MM.1S (cell line): ENCODE measurements at places on chromosomes 13 and 19.

DNA sequence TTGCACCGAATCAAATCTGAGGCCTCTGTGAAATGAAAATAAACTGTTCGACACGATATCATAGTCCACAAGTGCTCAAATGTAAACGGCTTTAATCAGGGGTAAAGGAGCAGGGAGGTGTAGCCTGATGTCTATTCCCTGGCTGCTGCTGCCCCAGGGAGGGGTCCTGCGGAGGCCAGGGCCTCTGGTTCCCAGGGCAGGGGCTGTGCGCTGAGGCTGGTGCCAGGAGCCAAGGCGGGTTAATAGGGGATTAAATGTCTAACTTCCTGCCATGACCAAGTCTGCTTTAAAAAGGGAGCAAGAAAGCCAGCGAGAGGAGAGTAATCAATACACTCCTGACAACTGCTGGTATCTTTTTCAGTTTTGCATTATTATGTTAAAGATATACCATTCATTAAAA, 59.4 kb downstream of the ZNF536 start:
- DNase-seq: no peak

GRCh38 chr19:18859676-18860301, 28.0 kb downstream of the UPF1 start:
- no peak for DNase-seq

DNA sequence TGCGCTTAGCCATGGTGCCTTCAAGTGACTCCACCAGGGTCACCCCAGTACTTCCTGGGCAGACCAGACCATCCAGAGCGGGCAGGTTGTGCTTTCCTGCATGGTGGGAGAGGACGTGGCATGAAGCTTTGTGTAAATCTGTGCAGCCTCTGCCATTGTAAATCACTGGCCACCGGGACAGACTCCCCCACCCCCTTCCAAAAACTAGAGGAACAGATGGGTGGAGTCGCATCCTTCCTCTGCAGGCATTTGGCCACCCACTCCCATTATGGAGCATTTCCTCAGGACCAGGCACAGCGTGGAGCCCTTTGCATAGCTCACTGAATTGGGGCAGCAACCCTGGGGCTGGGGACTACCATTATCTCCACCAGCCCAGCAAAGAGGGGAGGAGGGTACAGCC, 8.2 kb downstream of the BCKDHA start:
- no peak for DNase-seq

DNA sequence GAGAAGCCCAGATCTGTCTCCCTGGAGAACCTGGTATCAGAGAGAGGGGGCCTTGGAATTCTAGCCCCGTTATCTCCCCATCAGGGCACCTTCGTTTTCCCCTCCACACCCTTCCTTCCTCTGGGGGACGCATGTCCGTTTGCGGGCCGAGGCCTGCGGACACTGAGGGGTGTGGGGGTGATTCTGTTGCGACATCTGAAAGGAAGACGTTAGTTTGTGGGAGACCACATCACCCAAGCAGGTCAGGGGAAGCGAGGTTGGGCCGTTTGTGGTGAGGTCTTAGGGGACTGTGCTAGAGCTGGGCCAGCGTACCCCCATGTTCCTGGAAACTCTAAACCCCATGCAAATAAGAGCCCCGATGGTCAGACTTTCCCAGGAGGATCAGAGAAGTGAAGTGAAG, 3.7 kb upstream of the HSH2D start:
- no peak for DNase-seq

DNA sequence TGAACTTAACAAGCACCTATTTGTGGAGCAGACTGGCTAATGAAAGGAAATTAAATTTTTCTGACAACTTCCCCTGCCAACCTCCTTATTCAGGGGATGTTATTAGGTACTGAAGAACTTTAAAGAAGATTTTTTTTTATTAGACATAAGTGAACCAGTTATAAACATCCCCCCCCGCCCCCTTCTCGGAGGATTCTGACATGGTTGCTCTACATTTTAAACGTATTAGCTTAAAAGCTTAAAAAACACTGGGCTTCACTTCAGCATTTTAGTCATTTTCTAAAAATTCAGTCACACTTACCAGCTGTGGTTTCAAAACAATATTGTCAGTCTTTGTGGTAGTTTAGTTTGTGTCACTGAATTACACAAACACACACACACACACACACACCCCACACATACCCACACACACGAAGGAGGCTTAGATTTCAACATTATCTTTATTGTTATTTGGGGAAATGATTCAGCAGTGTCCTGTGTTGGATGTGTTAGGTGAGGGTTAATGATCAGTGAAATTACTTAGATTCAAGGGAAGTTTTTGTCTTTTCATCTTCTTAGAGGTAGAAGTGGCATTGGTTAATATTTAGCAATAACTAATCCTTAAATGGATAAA, 145.7 kb downstream of the PCCA start:
- no peak for DNase-seq

DNA sequence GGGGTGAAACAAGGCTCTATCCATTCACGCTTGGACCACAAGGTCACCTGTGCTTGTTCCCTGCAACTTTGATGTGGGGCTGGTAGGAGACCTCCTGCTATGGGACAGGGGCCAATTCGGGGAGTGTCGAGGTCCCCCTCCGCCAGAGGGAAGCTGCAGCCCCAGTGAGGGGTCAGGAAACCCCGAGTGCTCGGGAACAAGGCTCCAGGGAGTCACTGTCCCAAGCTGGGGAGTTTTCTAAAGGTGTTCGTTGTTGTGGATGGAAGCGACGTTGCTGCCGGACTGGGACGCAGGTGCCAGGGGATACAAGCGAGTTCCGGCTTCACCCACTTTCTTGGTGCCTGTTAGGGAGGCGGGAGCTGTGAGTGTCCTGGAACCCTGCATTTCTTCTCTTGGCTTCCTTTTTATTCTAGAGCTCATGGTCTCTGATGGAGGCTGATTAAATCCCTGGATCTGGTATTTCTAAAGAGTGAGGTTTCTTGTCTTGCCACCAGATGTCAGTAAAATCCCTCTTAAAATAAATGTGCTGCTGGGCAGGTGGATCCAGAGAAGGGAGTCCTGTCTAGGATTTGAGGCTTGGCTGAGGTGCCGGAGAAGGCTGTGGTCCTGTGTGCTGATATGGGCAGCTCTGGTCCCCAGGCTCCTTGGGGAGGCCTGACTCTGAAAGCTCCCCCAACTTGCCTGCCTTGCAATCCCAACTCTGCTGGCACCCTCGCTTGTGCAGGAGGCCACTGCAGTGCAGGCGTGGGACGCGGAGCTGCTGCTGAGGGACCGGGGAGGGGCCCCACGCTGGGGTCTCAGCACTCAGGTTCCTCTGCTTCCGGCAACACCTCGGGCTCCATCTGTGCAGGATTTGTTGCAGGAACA, 153.9 kb downstream of the TEX29 start:
- DNase-seq: no peak

DNA sequence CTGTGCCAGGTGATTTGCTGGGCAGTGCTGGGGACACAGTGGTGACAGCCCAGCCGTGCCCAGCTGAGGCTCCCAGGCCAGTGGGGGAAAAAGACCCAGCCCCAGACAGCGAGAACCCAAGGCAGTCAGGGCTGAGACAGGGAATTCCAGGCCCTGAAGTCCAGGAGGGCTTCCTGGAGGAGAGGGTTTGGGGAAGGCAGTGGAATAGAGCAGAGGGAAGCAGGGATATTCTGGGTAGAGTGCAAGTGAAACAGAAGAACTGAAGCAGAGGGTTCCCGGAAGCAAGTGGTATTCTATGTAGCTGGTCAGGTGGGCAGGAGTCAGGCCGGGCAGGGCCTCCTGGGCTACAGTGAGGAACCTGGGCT, 1.3 kb upstream of the CEACAM16 start:
- no peak for DNase-seq

- DNase-seq: no peak
These were observed 221.1 kb downstream of the DNAJC15 start for GRCh38 chr13:43244481-43244880.

DNA sequence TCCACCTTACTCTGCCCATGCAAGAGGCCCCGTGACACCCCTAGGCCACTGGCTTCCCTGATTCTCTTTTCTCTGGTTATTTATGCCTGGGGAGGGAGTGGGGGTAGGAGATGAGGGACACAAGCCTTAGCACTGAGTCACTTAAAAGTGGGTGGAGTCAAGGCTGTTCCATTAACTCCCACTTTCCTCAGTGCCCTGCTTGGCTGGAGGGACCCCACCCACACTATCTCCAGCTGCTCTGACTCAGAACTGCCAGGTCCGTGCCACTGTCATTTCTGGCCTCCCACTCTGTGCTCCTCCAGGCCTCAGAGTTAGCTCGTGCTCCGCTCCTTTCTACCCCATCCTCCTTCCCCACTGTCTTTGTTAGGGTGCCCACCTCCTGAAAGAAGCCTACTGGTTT, 113.4 kb upstream of the UQCRFS1 start:
- no peak for DNase-seq

DNA sequence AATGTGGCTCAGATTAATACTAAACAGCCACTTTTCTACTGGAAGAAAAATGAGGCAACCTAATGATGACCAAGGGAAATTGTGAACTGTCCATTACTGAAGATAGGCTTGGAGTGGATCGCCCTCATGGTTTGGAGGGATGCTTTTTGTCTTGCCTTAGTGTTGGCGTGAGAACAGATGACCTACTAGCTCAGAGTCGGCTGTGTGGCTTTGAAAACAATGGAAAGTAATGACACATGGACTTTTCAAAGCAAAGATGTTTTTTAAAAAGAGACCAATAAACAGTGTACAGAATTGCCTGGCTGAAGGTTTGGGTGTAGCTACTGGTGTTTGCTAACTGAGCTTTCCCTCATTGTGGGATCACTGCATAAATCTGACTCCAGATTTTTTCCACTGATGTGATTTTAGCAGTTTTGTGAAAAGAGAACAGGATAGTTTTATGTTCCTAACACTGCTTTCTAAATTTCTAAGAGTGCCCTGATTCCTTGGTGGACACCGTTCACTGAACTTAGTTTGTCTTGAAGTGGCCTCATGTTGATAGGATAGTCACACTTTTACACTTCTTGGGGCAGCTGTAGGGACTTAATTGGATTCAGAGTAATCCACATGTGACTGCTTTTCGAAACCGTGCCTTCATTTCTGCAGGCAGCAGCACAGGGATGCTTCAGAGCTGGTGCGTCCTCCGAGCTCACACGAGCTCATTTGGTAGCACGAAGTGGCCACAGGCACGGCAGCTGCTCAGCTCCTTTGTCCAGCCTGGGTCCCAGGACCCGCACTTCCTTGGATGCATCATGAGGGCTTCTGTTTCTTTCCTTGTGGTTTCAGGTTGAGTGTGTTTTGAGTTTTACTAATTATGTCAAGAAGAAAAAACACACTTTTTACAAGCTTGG, 4.3 kb downstream of the CEBPG start:
- no peak for DNase-seq

DNA sequence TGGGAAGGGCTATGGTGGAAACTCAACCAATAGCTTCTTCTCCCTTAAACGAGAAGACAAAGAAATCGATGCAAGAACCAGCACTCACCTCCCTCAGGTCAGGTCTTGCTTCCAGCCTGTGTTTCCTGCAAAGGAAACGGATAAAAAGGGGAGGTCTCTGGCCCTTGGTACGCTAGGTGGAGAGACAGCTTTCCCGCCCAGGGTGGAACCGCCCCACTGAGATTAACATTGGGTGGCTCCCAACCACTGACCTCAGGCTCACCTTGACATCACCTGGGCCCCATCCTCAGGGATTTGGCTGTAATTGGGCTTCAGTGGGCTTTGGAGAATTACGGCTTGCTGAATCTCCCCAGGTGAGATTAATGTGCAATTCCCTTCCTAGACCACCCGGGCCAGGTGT, at the start of gene NLRP7:
Gene NLRP7, minus strand, starts transcription at position 150 of the 400 bp plus-strand sequence.
- no peak for DNase-seq

- no peak for DNase-seq
These were observed 1.0 kb upstream of the CTXN1 start for GRCh38 chr19:7926727-7927604.

- no peak for DNase-seq
These were observed 68.3 kb downstream of the ZNF431 start for GRCh38 chr19:21210037-21210621.

GRCh38 chr13:73820688-73821087, 313.5 kb downstream of the KLF12 start:
- no peak for DNase-seq

- no peak for DNase-seq
These were observed 11.5 kb downstream of the C13orf46 start for GRCh38 chr13:113962386-113962785.

- no peak for DNase-seq
These were observed 20.1 kb upstream of the TFDP1 start for GRCh38 chr13:113564331-113565023.

GRCh38 chr13:111511805-111512504, 191.5 kb downstream of the TEX29 start:
- DNase-seq: no peak

DNA sequence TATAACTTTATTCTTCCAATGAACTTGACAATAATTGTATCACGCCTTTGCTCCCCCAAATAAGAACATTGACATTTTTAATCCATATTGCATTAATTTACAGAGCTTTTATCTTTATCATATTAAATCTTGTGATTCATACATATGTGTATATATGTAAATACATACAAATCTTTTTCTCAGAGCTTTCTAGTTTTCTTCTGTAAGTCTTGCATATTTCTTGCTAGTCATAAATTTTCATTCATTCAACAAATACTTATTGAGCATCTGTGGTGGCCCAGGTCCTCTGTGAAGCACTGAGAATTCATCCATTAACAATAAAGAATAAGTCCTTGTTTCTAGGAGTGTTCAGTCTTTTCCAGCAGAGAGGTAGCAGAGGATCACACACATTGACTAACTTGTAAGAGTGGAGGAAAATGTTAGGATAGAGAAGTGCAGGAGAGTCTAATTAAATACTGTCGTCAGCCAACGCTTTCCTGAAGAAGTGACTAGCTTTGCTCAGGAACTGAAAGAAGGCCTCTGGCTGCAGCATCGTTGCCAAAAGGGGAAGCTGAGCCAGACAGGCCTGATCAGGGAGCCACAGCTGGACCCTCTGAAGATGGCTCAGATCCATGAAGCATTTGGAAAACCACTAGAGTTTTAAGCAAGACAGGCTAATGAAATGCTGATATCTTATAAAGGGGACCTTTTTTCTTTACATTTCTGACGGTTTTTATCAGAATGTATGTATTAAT, 38.6 kb upstream of the LAMP1 start:
- DNase-seq: no peak
